ENCODE measurements at places on chromosomes 2 and 18.

DNA sequence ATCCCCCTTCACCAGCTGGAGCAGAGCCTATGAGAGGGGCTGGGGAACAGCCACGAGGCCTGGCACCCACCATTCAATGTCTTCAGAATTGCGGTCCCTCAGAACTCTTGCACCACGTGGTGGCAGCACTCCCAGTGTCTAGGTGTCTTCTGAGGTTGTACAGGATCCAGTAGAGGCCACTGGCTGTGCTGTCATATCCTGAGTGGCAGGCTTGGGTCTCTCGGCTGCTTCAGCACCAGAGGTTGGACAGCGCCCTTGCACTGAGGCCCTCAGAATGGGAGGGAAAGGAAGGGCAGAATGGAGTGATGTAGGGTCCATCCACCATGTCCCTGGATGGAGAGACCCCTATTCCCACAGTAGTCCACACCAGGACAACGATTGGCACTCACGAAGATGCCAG is 112.0 kb upstream of the TEKT4 start:
- DNase-seq, result no peak

GRCh38 chr2:48283586-48284269 is 246.2 kb upstream of the STON1 start:
- DNase-seq, result no peak

- DNase-seq, result no peak
Observed at GRCh38 chr2:6069381-6069780, 377.2 kb downstream of the SOX11 start.

DNA sequence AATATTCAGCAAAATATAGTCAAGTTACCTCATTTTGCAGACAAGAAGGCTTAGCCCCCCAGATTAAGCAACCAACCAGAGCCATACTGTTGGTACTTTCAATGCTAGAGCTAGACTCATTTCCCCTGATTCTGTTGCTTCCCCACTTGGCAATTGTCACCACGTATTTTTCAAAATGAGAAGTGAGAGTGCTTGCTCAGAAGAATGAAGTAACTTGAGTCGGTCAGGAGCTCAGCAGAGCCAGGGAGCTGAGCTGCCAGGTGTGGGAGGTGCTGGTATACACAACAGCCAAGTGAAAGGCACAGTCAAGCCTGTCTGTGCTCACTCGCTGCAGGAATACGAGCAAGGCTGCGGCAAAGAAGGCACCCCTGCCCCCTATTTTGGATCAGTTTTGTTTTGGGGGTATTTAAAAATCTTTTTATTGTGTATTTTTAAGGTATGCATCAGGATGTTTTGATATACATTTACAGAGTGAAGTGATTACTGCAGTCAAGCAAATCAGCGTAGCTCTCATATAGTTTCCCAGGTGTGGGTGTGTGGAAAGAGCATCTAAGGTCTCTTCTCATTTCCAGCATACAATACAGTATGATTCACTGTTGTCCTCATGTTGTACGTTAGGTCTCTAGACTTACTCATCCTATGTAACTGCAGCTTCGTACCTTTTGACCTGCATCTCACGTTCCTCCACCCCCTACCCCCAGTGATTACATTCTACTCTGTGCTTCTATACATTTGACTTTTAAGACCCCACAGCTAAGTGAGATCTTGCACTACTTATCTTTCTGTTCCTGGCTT is 62.4 kb downstream of the MRPS9 start:
- DNase-seq, result no peak

- DNase-seq, result no peak
Observed at GRCh38 chr18:50192995-50193795, 1.8 kb downstream of the MYO5B start.

DNA sequence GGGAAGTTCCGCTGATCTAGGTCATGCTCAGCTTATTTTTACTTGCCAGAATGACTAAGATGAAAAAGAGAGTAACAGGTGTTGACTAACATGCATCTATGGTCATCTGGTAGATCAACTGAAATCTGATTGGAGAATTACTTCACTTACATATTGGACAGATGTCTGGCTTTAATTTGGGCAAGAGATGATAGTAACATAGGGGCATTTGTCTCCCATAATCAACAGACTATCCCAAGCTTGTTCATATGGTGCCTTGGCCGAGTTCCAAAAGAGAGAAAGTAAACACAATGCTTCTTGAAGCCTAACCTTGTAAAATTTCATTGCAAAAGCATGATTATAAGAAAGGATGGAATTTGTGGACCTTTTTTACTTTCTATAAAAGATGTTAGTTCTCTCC is 503.7 kb downstream of the ADCYAP1 start:
- DNase-seq, result no peak

DNA sequence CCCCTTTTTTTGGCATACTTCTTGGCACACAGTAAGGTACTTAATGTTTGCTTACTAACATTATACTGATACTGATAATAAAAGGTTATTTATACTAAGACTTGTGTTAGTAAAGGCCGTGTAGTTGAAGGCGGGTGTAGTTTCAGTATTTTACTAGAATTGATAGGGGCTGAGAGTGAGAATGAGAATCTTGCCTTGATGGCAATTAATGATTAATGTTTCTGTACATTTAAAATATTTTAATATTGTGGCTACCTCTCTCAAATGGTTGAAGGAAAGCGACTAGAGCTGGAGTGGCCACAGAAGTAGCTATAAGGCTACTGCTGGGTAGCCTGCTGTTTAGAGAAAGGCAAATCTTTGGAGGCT is 29.3 kb downstream of the PELI1 start:
- DNase-seq, result no peak

GRCh38 chr2:105110295-105110829 is 72.5 kb downstream of the MRPS9 start:
- no peak for DNase-seq

GRCh38 chr2:222362336-222362735 is 62.0 kb upstream of the SGPP2 start:
- no peak for DNase-seq

DNA sequence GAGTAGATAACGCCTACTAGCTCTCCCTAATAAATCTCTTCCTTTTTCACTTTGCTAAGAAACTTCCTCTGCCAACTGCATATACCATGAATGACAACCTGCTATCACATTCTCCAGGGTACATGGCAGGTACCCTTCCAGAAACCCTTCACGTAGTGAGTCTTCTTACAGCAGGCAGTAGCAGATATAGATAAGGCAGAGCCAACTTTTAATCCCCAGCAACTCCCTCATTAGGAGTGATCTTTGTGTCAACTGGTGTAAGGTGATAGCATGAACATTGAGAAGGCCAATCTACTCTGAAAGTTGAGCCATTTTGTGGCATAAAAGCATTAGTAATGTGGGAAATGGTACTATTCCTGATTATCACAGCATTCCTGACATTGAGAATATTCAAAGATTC is 5.7 kb upstream of the STK17B start:
- DNase-seq, result no peak

DNA sequence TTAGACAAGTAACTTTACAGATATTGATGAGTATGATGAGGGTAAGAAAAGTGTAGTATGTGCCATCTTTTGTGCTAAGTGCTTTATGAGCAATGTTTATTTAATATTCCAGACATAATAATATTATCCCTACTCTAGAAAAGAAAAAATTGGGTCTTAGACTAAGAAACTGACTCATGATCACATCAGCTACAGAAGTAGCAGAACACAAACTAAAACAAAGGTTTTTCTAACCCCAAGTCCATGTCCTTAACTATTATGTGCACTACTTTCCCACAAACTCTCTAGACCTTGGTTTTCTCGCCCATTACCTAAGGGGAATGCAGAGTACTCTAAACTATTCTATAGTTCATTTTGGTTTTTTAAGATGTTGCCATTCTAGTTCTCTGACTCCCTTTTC is 64.5 kb downstream of the BAZ2B start:
- no peak for DNase-seq

GRCh38 chr2:178219247-178219646 is 24.9 kb downstream of the OSBPL6 start:
- DNase-seq, result no peak

DNA sequence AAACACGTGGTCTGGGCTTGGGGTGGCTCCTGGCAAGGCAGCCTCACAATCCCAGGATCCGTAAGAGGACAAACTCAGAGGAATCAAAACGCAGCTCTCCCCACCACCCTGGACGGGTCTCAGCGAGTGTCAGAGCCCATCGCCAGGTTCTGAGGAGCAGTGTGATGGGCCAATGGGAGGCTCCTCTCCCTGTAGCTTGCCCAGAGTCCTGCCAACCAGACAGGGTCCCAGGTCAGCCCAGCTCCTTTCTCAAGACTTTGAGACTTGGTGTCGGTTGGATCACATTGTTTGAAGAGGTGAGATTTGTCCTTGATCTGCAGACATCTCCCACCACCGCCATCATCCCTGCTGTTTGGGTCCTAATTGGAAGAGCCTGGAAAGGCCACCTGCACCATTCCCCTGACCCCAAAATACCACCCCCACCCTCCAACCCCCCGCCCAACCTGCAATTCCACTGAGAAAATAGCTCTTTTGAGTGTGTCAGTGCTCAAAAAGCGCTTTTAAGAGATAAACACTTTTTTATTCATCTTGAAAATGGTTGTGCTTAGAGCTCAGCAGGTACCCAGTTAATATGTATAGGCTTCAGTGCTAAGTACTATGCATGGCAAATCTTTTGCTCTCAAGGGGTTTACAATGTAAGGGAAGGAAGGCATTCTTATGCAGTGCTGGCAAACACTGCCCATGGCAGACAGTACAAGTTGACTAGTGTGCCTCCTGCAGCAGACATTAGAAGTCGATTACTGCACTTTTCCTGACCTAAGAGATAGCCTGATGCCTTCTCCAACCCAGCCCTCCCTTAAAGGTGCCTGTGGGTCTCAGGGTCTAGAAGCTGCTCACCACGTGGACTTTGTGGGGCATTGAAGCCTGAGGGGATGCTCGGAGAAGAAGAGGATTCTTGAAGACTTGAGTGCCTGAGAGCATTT is 50.6 kb downstream of the GLI2 start:
- no peak for DNase-seq

DNA sequence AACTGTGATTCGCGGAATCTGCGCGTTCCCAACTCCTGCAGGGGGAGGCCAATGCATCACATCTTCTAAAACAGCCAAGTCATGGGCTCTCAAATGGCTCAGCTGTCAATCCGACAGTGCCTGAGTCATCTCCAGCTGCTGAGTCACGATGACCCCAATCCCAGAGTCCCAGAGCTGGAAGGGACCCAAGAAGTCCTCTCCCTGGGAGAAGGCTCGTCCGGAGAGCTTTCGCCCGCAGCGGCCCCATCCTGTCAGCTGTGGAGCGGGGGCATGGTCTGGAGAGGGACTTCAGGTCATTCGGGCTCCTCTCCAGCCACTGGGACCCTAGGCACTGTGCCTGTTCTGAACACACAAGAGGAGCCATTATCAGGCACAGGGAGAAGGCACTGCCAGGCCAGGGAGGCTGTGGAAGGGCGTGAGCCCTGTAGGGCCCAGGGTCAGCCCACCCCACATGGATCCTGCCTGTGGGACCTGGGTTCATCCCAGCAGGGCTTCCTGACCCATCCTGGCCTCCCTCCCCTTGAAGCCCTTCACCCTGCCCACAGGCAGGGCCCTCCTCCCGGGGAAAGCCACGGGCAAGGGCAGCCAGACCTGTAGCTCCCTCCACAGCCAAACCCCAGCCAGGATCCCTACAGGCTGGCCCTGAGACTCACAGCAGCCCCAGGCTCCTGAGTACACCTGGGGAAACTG is 47.6 kb upstream of the GPC1 start:
- DNase-seq, result no peak

Measured in activated CD4-positive, alpha-beta T cell treated with anti-CD3 and anti-CD28 coated beads, Interleukin-2, amount 50 U/mL, for 1 hour (primary cell).